Stimulated activated CD4-positive, alpha-beta T cell treated with anti-CD3 and anti-CD28 coated beads, Interleukin-1b, Interleukin-23, amount 100 ng/mL, for 1 hour (primary cell): ENCODE measurements at places on chromosomes 3 and 15.

DNA sequence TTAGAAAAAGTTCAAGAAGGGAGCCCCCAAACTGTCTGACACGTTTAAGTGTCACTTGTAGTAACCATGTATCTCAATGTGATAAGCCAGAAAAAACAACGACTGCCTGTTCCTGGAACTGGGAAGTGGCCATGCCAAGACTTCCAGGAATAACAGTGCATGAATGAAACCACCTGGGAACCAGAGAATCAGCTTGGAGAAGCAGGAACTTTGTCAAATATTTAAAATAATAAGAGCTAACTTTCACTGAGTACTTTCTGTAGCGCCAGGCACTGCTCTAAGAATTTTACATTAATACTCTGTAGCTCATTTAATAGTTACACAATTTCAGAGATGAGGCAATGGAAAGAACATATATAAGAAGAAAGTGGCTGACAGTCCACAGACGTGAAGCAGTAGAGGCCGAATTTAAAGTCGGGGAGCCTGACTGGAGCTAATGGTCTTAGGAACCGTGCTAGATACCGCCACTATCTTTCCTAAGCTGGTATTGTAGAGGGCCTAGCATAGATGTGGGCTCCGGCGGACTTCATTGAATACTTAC lies 876 bp downstream of the PLSCR1 start:
- DNase-seq: no peak

GRCh38 chr15:76939715-76940114 lies 8.2 kb downstream of the RCN2 start:
- no peak for DNase-seq

- no peak for DNase-seq
These were observed 3.4 kb downstream of the LRIG1 start for GRCh38 chr3:66497288-66497984.

DNA sequence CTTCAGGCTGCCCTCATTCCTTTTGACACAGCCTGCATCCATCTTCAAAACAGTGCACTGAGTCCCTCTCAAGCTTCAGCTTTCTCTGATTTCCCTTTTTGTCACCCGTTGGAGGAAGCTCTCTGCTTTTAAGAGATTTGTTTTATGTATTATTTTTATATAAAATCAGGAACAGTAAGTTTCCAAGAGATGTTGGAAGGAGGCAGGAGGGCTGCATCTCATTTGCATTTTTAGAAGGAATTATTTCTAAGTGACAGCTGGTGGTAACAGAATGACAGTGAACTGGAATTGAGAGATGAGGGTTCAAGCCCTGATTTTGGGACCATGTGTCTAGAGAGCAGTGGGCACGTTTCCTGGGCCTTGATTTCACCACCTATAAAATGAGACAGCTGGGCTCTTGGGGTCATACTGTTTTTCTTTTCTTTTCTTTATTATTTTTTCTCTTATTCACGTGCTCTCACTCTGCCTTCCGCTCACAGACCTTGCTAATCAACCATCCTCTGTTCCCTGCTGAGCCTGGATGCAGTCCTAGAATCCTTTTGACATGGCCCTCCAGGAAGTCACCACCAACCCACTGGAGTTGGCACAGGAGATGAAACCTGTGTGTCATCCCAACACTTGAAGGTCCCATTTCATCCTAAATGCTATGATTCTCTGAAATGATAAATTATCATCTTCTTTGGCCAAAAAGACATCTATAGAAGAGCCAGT lies 148.6 kb downstream of the CACNA2D3 start:
- no peak for DNase-seq

DNA sequence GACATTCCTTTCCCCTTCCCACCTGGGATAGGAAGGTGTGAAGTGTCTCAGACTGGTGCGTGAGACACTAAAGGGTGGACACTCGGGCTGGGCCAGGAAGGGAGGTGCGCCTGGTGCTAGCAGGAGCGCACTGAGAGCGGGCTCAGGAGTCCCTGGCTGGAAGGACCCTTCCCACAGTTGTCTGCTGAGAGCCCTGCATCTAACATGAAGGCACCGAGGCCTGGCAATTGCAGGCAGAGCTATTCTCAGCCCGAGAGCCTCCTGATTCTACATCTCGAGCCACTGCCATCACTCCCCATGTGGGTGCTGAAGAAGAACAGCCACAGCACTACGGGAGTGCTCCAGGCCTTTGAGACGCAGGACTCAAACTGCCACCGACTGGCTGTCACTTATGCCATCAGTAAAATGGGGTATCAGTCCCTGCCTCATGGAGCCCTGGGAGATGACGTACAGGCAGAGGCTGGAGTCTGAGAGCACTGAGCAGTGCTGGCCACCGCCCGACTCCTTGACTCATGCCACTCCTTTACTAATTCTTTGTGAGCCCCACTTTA lies 159.4 kb downstream of the KLF13 start:
- DNase-seq: no peak

DNA sequence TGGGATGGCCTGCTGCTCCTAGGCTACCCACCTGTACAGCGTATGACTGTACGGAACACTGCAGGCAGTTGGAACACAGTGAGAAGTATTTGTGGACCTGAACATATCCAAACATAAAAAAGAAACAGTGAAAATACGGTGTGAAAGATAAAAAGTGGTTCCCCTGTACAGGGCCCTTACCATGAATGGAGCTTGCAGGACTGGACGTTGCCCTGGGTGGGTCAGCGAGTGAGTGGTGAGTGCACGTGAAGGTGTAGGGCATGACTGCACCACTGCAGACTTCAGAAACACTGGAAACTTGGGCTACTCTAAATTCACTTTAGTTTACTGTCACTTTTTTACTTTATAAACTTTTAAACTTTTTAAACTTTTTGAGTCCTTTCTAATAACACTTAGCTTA lies 71.2 kb upstream of the SLC6A6 start:
- no peak for DNase-seq

GRCh38 chr3:172273378-172273777 lies 174.9 kb downstream of the GHSR start:
- DNase-seq: no peak

DNA sequence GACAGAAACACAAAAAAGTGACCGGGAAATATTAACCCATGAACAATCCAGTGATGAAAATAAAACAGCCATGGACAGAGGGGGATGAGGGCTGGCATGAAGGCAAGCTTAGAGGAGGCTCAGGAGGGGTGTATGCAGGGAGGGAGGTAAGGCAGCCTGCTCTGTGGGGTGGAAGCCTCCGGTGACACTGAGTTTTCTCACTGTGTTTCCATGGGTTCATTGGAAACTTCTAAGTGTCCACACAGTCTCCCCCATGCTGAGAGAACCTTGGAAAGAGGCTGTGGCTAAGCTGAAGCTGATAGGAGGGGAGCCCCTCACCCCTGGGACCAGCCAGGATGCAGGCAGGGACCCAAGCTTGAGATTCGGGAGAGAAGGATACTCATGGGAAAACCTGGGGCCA lies 6.8 kb upstream of the SKOR1 start:
- DNase-seq: no peak

DNA sequence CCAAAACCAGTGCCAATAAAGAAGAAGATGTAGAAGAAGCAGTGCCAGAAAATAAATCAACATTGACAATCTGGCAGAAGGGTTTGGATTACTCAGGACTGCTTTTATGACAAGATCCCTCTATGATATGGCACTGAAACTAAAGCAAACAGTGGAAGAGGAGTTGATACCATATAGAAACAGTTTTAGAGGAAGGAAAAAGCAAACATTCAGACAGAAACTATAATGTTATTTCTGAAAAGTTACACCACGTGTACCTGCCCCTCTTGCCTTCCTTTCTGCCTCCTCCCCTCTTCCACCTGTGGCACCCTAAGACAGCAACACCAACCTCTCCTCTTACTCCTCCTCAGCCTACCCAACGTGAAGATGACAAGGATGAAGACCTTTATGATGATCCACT lies 63.0 kb downstream of the SFMBT1 start:
- no peak for DNase-seq

DNA sequence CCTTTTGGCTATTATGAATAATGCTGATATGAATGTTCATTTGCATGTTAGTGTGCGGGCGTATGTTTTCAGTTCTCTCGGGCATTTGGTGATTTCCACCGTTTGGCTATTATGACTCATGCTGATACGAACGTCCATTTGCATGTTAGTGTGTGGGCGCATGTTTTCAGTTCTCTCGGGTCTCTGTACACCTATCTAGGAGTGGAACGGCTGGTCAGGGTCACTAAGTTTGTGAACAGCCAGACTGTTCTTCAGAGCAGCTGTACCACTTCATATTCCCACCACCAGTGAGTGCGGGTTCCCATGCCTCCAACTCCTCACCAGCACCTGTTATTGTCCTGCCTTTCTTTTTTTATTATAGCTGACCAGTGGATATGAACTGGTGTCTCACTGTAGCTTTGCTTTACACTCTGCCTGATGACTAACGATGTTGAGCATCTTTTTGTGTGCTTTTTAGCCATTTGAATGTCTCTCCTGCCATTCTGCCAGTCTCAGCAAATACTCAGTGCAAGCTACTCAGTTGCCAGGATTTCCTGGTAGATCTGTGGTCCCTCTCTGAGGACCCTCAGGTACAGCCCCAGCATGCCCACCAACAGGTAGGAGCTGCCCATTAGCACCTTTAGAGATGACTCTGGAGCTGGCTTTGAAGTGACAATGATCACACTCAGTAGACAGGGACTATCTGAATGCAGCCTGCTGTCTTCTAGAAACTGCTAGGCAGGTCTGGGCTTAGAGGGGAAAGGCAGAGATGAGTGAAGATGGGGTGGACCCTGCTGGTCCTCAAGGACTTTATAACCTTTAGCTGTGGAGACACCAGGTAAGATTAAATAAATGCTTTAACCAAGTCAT lies 141.1 kb downstream of the XXYLT1 start:
- no peak for DNase-seq

- peak; percentile 23 for DNase-seq
These were observed 121.8 kb downstream of the PDZRN3 start for GRCh38 chr3:73502609-73503583.

DNA sequence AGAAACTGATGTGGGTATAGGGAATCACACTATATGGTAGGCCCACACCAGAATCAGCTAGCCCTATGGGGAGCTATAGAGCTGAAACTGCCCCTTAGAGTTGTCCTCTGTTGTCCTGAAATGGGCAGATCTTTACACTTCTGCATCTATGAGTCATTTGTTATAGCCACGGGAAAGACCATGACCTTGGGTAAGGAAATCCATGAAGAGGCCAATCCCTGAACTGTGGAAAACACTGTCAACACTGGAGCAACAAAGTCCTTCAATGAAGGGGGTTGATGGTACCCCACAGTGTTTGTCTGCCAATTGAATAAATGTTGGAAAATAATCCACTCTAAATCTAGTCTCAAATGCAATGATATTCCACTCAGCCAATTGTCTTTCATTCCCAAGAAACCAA lies 5.2 kb upstream of the CD200R1 start:
- DNase-seq: no peak

DNA sequence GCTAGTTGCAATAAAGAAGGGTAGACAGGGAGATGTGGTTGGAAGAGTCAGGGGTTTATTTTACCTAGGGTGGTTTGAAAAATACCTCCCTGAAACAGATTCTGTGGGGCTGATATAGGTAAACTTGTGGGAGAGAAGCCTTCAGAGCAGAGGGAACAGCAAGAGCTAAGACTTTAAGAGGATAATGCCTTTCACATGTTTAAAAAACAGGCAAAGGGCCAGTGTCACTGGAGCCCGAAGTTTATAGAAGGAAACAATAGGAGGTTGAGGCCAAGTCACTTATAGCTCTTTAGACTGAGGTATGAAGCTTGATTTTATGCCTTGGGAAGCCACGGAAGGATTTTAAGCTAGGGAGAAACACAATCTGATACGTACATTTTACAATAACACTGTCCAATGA lies 448.7 kb downstream of the TAFA4 start:
- DNase-seq: no peak

DNA sequence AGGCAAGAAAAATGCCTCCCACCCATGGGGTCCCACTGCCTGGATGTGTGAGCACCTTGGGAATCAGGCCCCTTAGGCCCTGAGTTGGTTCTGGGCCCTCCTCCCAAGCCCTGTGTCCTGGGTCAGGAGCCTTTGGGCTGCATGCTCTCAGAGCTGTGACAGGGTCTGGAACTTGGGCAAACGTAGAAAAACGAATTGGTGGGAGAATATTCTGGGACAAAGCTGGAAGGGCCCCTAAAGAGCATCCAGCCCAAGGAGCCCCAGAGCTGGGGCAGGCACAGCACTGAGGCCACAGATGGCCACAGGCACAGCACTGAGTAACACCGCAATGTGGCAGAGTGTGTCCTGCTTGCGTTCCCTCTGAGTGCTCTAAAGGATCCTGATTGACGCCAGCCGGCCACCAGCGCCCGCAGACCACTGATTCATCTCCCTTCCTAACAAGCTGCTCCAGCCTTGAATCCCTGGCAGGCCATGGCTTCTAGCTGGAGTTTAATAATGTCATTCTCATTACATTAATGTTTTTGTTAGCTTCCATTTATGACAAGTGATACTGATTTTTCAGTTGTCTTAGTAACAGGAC lies 18.6 kb upstream of the SEC13 start:
- DNase-seq: no peak

- DNase-seq: no peak
These were observed 63.6 kb upstream of the ARL8B start for GRCh38 chr3:5058471-5058951.

DNA sequence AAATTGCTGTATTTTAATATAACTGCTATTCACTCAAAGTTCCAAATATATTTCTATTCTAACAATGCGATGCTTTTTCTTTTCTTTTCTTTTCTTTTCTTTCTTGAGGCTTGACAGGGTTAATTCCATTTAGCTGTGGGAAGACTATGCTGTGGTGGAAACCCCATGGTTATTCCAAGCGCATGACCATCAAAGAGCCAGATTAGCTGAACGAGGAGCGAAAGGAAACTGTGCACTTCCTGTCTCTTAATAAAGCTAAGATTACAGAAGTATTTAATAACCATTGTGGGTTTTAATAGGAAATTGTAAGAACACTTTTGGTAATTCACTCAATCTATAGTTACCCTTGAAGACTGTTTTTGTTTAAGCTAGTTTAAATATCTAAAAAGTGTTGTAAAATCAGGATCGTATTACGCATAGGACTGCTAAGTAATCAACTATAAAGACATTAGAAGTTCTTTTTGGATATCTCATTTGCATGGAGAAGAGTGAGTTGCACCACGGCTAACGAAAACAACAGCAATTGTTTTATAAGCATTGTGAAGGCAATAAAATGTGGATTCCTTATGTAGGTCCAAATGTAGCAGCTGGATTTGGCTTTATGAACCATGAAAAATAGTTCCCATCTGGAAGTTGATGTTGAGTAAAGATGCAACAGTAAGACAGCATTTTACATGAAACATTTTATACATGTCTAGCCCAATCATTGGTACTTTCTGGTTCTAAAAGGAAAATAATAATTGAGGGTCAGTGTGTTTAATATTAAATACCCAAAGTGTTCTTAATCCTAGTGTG lies 105.4 kb downstream of the ZIC1 start:
- no peak for DNase-seq

GRCh38 chr3:117790235-117790987 lies 1080.8 kb downstream of the TUSC7 start:
- no peak for DNase-seq

DNA sequence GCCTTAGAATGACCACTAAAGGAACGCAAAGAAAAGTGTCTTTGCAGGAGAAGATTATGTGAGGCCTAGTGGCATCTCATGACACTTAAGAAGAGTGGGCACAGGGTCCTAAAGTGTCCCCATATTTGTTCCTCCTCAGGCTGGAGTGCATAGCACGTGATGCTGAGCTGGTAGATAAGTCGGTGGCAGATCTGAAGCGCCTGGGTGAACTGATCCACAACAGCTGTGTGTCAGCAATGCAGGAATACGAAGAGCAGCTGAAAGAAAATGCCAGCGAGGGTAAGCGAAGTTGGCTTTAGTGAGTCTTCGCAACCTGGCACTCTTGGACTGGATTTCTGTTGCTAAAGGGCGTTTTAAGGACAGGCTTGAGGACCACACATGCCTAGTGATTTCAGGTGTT lies 92.6 kb downstream of the CHD2 start:
- no peak for DNase-seq
